ENCODE measurements at places on chromosomes 2 and 18. TPM values are rescaled to one million over a fixed set of nuclear protein-coding genes. Genes with fewer than 3 reads are reported as not detected.

- peaks cover 2% of the 10 kb centered on the region for H3K4me1 ChIP-seq
- no peaks in the 10 kb centered on the region for H3K36me3 ChIP-seq
- H3K27ac ChIP-seq = peak overlapping the region; percentile 79
- H3K27me3 ChIP-seq = no peaks in the 10 kb centered on the region
Observed at GRCh38 chr2:929925-930324, 20.7 kb upstream of the SNTG2 start.

- H3K27ac ChIP-seq = no peak overlapping the region
- H3K4me1 ChIP-seq = no peaks in the 10 kb centered on the region
Observed at GRCh38 chr2:214730800-214731407, 78.6 kb downstream of the BARD1 start.

DNA sequence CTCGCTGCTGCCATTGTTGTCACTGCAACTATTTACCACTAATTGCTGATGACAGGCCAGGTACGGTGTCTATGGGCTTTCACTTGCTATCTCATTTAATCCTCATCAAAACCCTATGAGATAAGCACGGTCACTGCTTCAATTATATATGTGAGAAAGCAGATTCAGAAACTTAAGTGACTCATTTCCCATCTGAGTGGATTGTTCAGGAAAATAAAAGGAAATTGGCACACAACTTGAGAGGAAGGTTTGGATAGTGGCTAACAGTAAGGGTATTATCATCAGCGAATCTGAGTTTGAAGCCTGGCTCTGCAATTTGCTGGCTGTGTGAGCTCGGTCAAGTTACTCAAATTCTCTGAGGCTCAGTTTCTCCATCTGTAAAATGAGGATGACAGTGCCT, 196.0 kb downstream of the KCNS3 start:
- no peak overlapping the region for H3K27ac ChIP-seq
- H3K4me3 ChIP-seq = no peak overlapping the region
- no peak for DNase-seq
- no peaks in the 10 kb centered on the region for H3K36me3 ChIP-seq
- peaks cover 15% of the 10 kb centered on the region for H3K4me1 ChIP-seq

GRCh38 chr18:7946734-7947377, 379.7 kb downstream of the PTPRM start:
- H3K27me3 ChIP-seq = no peaks in the 10 kb centered on the region
- no peaks in the 10 kb centered on the region for H3K4me1 ChIP-seq
- no peak overlapping the region for H3K4me3 ChIP-seq
- H3K36me3 ChIP-seq = no peaks in the 10 kb centered on the region
- H3K27ac ChIP-seq = no peak overlapping the region

GRCh38 chr2:67289921-67290371, 107.2 kb upstream of the ETAA1 start:
- H3K27me3 ChIP-seq = peaks cover 4% of the 10 kb centered on the region
- no peak overlapping the region for H3K4me3 ChIP-seq
- H3K27ac ChIP-seq = no peak overlapping the region
- H3K36me3 ChIP-seq = no peaks in the 10 kb centered on the region
- no peak for DNase-seq

- no peak overlapping the region for H3K4me3 ChIP-seq
- H3K27ac ChIP-seq = no peak overlapping the region
- no peak for DNase-seq
- no peaks in the 10 kb centered on the region for H3K36me3 ChIP-seq
- H3K4me1 ChIP-seq = no peaks in the 10 kb centered on the region
Observed at GRCh38 chr2:83970217-83970929, 488.7 kb downstream of the SUCLG1 start.

DNA sequence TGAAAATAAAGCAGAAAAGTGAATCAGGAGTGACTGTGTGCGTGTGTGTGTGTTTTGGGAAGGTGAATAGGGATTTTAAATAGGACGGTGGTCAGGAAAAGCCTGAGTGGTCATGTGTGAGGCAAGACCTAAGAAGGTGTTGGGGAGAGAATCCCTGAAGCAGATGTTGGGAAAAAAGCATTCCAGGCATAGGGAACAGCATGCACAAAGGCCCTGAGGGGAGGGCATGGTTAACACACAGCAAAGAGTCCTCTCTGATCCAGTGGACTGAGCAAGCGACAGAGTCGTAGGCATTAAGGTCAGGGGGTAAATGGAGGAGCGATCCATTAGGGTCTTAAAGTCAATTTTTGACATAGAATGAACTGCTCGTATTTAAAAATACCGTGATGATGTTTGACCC, 34.0 kb upstream of the OTOS start:
- no peak overlapping the region for H3K27ac ChIP-seq
- no peak for DNase-seq
- no peaks in the 10 kb centered on the region for H3K4me1 ChIP-seq
- no peaks in the 10 kb centered on the region for H3K36me3 ChIP-seq
- no peak overlapping the region for H3K4me3 ChIP-seq

DNA sequence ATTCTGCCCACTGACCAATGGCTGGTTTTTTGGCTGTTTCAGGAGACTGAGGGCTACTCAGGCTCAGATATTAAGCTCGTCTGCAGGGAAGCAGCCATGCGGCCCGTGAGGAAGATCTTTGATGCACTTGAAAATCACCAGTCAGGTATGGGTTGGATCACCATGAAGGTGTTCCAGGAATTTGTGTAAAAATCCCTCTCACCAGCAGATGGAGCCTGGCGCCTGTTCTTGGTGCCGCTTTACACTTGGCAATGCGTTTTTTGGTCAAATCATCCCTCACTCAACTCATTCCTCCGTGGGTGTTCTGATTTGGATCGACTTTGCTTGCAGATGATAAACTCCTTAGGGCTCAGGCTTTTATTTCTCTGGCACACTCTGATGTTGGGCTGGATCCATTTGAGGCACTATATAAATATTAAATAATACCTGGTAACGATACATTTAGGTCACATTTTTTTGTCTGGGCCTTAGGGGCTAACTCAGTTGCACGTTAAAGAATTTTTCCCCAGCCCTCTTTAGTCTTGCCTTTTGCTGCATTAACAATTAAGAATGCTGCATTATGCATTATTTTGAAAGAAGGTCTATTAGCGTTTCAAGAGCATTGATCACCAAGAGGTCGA, 50.0 kb downstream of the HDHD2 start:
- no peaks in the 10 kb centered on the region for H3K4me1 ChIP-seq
- peaks cover 10% of the 10 kb centered on the region for H3K36me3 ChIP-seq
- no peaks in the 10 kb centered on the region for H3K27me3 ChIP-seq
- peak; percentile 49 for DNase-seq
- H3K27ac ChIP-seq = no peak overlapping the region

GRCh38 chr2:161232571-161232970, 72.3 kb downstream of the TANK start:
- H3K27me3 ChIP-seq = no peaks in the 10 kb centered on the region
- DNase-seq = no peak
- H3K4me1 ChIP-seq = peaks cover 2% of the 10 kb centered on the region
- no peak overlapping the region for H3K27ac ChIP-seq
- H3K4me3 ChIP-seq = no peak overlapping the region
- H3K36me3 ChIP-seq = peaks cover 23% of the 10 kb centered on the region

- peaks cover 58% of the 10 kb centered on the region for H3K4me1 ChIP-seq
- H3K27ac ChIP-seq = peak overlapping the region; percentile 80
- no peak for DNase-seq
- no peak overlapping the region for H3K4me3 ChIP-seq
- H3K36me3 ChIP-seq = peaks cover 5% of the 10 kb centered on the region
- H3K27me3 ChIP-seq = no peaks in the 10 kb centered on the region
Observed at GRCh38 chr2:97747285-97747684, 33.9 kb downstream of the ZAP70 start.

GRCh38 chr18:79755496-79756142, 42.1 kb upstream of the KCNG2 start:
- no peak overlapping the region for H3K4me3 ChIP-seq
- no peaks in the 10 kb centered on the region for H3K4me1 ChIP-seq
- no peak overlapping the region for H3K27ac ChIP-seq

- no peak for DNase-seq
- H3K27me3 ChIP-seq = no peaks in the 10 kb centered on the region
- H3K27ac ChIP-seq = no peak overlapping the region
- H3K36me3 ChIP-seq = no peaks in the 10 kb centered on the region
- peaks cover 20% of the 10 kb centered on the region for H3K4me1 ChIP-seq
Observed at GRCh38 chr2:230681171-230681545, 31.5 kb upstream of the CAB39 start.

DNA sequence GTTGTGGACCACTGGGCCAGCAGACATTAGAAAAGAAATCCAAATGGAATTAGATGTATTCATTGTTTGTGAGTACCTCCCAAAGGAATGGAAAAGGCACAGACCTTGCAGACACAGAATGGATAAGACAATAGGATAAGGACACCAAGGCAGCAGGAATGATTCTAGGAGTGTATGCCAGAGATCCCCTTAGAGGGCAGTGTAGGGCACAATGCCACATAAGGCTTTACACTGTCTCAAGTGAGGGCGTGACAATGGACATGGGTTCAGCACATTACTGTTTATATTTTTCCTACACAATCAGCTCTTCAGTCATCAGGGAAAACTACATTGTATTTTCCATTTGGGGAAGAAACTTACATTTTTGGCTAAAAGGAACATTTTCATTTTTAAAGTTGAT, 250.9 kb downstream of the PTH2R start:
- DNase-seq = no peak
- no peaks in the 10 kb centered on the region for H3K36me3 ChIP-seq
- H3K4me1 ChIP-seq = no peaks in the 10 kb centered on the region
- H3K4me3 ChIP-seq = no peak overlapping the region
- H3K27ac ChIP-seq = no peak overlapping the region

DNA sequence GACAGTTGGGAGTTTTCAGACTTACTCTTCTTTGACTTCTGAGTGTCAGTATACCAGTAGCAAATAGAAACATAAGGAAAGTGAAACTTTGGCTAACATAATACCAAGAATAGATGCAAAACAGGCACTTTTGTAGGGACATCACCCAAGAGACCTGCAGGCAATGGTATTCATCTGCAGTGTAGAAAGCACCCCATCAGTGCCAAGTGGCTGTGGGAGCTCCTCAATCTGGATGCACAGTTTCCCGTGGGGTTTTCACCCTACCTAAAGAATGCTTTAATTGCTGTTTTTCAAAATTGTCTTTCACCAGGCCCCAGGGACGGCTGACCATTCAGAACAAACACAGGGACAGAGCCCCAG, 96.6 kb upstream of the GPR45 start:
- peak overlapping the region; percentile 77 for H3K4me3 ChIP-seq
- H3K27me3 ChIP-seq = peaks cover 34% of the 10 kb centered on the region
- no peaks in the 10 kb centered on the region for H3K36me3 ChIP-seq
- no peak overlapping the region for H3K27ac ChIP-seq

DNA sequence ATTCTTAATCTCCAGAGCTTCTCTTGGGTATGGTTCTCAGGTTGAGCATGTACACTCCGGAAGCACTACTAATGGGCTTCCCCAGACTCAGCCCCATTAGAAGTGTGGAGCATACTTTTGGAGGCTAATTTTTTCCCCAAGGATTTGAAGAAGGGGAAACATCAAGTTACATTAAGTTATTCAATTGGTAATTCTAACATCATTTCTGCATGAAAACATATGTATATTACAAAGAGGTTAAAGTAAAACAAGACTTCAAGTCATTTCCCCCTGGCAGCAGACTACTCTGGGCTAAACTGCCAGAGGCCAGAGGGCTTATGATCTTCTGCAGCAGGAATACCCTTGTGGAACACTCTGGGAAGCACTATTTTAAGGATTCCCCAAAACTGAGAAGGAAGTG, 227.7 kb upstream of the STK17B start:
- no peaks in the 10 kb centered on the region for H3K36me3 ChIP-seq
- peaks cover 3% of the 10 kb centered on the region for H3K27me3 ChIP-seq

DNA sequence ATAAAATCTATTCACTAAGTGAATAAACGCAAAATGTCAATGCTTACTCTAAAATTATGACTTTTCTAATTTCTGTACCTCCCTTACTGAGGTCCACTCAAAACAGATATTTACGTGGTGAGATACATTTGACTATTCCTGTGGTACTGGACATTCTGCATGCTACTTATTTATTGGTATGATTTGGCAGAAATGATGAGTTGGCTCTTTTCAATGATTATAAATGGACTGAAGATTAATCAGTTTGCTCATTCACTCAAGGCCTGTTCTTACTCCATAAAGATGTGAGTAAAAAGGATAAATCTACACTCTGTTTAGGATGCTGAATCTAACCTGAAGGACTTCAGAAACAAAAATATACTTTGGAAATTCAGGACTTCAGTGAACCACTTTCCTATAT, 98.8 kb downstream of the OLA1 start:
- H3K36me3 ChIP-seq = no peaks in the 10 kb centered on the region
- DNase-seq = no peak
- H3K27ac ChIP-seq = no peak overlapping the region

DNA sequence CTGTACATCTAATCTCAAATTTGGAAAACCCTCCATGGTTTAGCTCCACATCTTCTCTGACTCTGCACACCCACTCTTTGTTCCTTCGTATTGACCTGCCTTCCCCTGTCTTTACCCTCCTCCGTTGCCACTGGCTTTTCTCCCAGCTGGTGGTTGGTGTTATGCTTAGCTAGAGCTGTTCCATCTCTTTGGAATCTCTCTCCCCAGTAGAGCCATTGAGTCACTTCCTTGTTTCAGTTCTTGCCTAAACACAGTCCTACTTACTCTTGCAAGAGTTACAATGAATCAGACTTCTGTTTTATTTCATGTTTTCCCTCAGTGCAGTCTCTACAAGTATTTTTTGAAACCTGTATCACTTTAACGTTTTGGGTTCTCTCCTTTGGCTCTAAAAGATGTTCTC, 263.9 kb downstream of the LTBP1 start:
- H3K4me3 ChIP-seq = no peak overlapping the region
- H3K4me1 ChIP-seq = no peaks in the 10 kb centered on the region
- H3K36me3 ChIP-seq = no peaks in the 10 kb centered on the region
- no peak overlapping the region for H3K27ac ChIP-seq

The HOXD9 gene
- total RNA-seq = not detected

The SCYGR2 gene
- not detected for total RNA-seq

The SNED1 gene
- 99.9 TPM for total RNA-seq

The CHMP3 gene
- 93.2 TPM for total RNA-seq

The MYO1B gene
- total RNA-seq = 0.44 TPM

The HOXD10 gene
- not detected for total RNA-seq

The DUSP19 gene
- total RNA-seq = 1.1 TPM

The PLGLB2 gene
- total RNA-seq = 3.1 TPM

All from naive thymus-derived CD8-positive, alpha-beta T cell (primary cell).